ENCODE measurements at places on chromosomes 1 and 21. TPM values are rescaled to one million over a fixed set of nuclear protein-coding genes. Genes with fewer than 3 reads are reported as not detected.
A peak's percentile ranks its signal among the peaks of the same experiment; 100 is the strongest.

The PRAMEF17 gene
- total RNA-seq, result not detected

The AGL gene
- total RNA-seq, result 89.2 TPM

- DNase-seq, result no peak
Observed at GRCh38 chr1:207333009-207333600, 11.6 kb downstream of the CD55 start.

DNA sequence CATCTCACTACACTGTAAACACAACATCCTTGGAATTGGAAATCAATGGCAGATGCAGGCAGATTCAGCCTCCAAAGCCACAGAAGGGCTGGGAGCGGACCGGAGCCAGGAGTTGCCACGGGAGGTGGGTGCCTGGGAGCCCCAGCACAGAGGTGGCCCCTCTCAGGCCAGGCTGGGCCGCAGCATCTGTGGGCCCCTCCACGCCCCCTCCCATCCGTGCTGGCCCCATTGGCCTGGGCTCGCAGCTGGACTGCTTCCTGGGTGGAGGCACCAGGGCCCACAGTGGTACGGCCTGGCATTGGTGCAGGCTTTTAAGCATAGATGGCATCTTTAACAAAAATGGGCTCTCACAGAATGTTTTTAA lies 64.2 kb downstream of the SLX9 start:
- no peak for DNase-seq

DNA sequence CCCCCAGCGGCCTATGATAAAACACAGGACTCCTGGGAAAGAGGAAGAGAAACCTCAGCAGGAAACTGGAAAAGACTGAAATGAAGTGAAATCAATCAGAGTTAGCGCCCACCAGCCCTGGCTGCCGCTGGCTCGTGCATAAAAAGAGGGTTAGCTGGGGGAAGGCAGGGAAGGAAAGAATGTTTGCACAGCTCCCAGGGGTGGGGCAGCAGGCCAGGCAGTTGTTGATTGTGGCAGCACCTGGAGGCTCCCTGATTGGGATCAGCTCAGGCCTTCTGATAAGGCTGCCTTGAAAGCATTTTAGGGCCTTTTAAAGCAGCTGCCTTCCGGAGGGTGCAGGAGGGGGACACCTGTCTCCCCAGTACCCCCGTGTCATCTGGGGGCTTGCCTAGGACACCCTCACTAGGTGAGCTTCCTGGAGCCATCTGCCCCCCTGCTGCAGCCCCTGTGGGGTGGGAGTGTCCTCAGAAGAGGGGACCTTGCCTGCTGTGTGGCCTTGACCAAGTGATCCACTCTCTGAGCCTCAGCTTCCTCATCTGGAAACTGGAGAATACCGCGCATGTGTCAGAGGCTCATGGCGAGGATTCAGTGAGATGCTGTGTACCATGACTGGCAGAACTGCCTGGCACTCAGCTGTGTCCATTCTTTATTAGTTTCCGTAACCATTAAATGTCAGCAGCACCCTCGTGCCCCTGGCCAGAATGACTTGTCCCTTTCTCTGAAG lies 6.6 kb downstream of the EPHB2 start:
- peak; percentile 83 for DNase-seq

GRCh38 chr1:193656841-193657240 lies 470.4 kb upstream of the B3GALT2 start:
- no peak for DNase-seq

GRCh38 chr1:11982010-11982392 lies 1.8 kb downstream of the MFN2 start:
- no peak for DNase-seq

DNA sequence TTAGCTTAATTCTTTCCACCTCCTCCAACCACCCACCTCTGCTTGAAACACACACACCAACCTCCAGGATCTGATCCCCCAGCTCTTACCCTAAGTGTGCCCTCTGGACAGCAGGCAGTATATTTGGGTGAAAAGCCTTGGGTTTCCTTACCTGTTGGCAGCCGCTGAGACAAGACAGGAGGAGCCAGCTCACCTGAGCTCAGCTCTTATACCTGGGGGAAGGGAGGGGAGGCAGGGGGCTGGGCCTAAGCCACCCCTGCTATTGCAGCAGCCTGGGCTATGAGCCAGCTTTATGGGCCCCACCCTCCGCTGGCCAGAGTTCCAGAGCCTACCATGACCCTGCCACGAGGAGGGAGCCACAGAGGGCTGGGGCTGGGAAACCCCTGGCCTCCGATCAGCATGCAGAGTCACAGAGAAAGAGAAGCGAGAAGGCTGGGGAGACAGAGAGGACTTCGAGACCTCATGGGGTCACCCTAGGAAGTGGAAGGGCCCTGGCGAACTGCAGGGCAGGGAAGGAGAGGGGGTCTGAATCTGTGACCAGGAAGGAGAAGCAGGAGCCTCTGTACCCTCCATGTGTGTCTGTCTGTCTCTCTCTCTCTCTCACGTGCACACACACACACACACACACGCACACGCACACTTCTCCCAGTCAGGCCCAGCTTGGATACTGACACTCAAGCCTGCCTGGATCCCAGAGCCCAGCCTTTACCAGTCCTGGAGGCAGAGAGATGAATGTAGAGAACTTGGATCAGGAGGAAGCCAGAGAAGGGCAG lies at the start of gene S100A14:
Gene S100A14, minus strand, starts transcription at position 182 of the 773 bp plus-strand sequence. CDS start 467 bp downstream, outside the sequence.
- peak; percentile 68 for DNase-seq

DNA sequence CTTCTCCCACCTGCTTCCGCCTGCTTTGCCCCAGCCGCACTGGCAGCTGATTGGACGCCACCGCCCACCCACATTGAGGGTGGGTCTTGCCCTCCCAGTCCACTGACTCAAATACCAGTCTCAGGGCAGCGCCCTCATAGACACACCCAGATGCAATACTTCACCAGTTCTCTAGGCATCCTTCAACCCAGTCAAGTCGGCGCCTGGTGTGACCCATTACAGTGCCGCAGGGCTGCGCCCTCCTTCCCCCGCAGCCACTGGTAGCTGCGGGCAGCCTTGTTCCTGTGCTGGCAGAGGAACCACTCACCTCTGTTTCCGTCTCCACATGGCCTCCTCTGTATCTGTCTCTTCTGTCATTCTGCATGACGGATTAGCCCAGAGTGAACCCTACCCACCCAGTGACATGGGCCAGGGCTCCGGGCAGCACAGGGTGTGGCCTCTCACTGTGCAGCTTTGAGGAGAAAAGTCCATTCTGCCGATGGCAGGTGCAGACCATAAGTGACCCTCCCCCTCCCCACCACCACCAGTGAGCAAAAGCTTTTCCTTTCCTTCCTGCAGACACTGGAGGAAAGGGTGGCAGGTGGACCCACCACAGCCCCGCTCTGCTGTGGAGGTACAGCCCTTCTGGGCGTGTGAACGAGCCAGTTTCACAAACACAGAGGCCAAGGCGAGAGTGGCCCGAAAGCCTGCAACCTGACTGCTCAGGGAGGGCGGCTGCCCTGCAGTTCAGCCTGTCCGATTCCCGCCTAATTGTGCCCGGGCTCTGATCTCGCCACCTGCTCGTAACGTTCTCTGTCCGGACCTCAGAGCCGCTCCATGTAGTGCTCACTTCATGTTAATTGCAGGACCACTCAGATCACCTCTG lies 57.1 kb downstream of the FAAP20 start:
- DNase-seq, result no peak

- no peak for DNase-seq
Observed at GRCh38 chr1:106879538-106879937, 176.9 kb upstream of the PRMT6 start.

The RAB42 gene
- 2.1 TPM for total RNA-seq

- DNase-seq, result peak; percentile 54
Observed at GRCh38 chr1:192580351-192580962, 4.9 kb downstream of the RGS1 start.

- no peak for DNase-seq
Observed at GRCh38 chr1:177385760-177386698, 215.3 kb downstream of the BRINP2 start.

DNA sequence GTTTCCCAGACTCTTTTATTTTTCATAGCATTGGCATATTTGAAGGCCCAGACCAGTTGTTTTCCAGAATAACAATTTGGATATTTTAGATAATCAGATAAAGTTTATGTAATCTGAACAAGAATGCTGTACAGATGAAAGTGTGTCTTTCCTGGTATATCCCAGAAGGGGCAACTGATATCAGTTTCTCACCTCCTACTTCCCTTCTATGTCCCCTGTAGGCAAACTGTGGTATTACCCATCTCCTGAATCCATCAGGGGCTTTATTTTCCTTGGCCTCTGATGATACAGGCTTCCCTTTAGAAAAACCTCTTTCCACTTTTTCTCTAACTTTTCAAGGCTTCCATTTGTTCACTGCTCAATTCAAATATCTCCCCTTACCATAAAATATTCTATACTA lies 87.5 kb upstream of the RGS1 start:
- DNase-seq, result no peak

- DNase-seq, result peak; percentile 97
Observed at GRCh38 chr1:160070243-160071163, 543 bp upstream of the KCNJ10 start.

GRCh38 chr1:236039740-236040685 lies 24.9 kb downstream of the NID1 start:
- no peak for DNase-seq

DNA sequence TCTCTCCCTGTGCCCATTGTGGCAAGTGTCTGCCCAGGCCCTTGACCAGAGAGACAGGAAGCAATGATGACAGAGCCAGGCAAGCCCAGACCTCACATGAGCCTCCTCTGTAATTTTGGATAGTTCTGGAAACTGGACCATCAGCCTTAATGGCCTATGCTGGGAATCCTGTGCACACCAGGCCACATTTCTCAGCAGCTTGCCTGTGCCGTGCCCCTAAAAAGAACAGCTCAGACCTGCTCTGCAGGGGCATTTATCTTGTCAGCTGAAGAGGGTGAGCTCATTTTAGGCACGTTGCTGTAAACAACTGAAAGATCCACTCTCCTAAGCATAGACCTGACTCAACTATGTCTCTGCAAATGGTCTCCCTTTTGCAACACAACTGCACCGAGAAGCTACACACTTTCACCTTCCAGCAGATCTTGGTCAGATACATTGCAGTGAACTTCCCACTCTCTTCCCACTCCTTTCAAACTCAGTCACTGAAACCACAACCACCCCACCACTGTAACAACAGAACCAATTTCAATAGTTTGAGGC lies 53.5 kb upstream of the BACH1 start:
- DNase-seq, result no peak
